ENCODE measurements at places on chromosomes 11 and 22.

DNA sequence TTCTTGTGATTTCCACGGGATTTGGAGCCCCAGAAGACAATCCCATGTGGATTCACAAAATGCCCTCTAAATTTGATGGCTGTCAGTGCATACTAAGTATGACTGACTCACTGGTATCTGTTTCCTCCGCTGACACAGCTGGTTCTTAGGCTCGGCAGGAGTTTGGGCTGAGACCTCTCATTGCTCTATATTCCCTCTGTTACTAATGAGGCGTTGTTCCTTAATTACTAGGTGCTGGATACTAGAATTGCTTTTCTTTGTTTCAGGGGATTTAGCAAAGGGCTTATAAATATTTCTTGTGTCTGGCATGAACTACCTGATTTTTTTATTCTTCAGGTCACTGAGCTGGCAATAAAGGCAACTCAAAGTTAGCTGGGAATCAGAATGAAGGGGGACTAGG lies 53.2 kb upstream of the EHF start:
- no peak for DNase-seq

DNA sequence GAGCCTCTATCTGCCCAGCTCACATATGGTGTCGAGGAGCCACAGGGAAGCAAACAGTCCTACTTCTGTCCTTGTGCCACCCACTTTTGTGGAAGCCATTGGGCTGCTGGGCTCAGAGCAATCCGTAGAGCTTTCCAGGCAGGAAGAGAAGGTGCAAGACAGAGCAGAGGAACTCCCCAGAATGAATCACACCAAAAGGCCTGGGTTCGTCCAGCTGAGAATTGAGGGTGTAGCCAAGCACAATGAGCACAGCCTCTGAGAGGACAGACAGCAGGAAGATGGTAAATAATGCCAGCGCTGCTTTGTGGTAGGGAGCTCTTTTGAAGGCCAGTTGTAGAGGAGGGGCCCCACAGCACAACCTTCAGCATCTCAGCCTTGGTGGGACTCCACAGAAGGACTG lies 237.8 kb downstream of the GRIK4 start:
- no peak for DNase-seq

- DNase-seq: no peak
These were observed 19.3 kb downstream of the IL10RA start for GRCh38 chr11:118005224-118006152.

DNA sequence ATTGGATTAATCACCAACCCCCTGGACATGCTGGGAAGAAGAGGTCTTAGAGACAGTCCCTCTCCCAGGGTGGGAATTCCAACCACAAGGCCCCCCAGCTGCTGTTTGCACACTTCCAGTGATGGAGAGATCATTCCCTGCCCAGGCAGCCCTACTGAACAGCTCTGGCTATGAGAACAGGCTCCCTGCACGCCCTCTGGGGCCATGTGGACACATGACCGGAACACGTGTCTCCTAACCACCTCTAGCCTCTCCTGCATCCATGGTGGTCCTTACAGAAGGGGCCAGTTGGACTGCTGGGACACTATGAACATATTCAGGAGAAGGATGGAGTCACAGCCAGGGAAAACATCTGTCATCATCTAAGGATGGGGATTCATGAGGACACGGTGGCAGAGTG lies 196.2 kb downstream of the MN1 start:
- no peak for DNase-seq

- DNase-seq: no peak
These were observed 17.7 kb upstream of the SCGB1D1 start for GRCh38 chr11:62172294-62172693.

GRCh38 chr11:121749691-121750090 lies 296.9 kb upstream of the SORL1-AS1 start:
- DNase-seq: no peak

GRCh38 chr11:70740488-70740851 lies 342.1 kb downstream of the CTTN start:
- no peak for DNase-seq

- no peak for DNase-seq
These were observed 1.5 kb downstream of the OR5A1 start for GRCh38 chr11:59437770-59438169.

- no peak for DNase-seq
These were observed 1.1 kb upstream of the MRGPRX4 start for GRCh38 chr11:18171377-18172000.

- no peak for DNase-seq
These were observed 10.3 kb downstream of the PLAAT2 start for GRCh38 chr11:63552921-63553320.

- no peak for DNase-seq
These were observed 48.7 kb downstream of the IGF2 start for GRCh38 chr11:2090172-2091111.

DNA sequence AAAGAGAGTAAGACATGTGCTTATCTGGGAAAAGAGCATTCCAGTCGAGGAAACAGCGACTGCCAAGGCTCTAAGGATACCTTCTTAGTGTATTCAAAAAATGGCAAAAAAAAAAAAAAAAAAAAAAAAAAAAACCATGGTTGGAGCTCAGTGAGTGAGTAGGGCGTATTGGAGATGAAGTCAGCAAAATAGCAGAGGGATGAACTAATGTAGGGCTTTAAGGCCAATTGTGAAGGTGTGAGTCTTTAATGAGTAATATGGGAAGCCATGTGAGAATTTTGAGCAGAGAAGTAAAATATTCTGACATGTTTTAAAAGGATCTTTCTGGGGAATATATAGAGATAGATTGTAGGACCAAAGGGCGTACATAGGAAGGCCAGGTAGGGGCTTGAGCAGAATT lies 498.6 kb upstream of the ISX start:
- no peak for DNase-seq

- DNase-seq: no peak
These were observed 908 bp downstream of the PLCB3 start for GRCh38 chr11:64252003-64252872.

GRCh38 chr11:119337581-119338317 lies 2.9 kb downstream of the C1QTNF5 start:
- DNase-seq: no peak

- DNase-seq: no peak
These were observed 178.2 kb upstream of the TMEM45B start for GRCh38 chr11:129637473-129637872.

DNA sequence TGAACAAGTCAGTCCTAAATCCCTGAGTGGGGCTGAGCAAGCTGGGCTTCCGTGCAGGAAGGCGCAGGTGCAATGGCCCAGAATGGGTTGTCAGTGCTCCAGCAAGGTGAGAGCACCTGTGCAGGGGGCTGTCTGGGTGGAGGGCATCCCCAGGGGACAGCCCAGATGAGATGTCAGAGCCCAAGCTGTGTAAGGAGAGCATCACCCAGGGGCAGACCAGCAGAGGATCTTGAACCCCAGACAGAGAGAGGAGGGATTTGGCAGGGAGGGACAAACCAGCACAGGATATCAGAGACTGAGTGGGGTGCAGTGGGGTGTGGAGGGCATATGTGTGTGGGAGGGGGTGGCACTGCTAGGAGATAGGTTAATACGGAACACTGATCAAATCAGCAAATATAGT lies 114.9 kb upstream of the TMEM45B start:
- no peak for DNase-seq
